Activated CD4-positive, alpha-beta T cell treated with anti-CD3 and anti-CD28 coated beads, Interleukin-2, amount 10 ng/mL, durations not matched to agents 24 days and 14 days (primary cell): ENCODE measurements at places on chromosomes 1 and 21.

GRCh38 chr1:89822109-89822962, 1.5 kb downstream of the LRRC8D start:
- peak; percentile 56 for DNase-seq

DNA sequence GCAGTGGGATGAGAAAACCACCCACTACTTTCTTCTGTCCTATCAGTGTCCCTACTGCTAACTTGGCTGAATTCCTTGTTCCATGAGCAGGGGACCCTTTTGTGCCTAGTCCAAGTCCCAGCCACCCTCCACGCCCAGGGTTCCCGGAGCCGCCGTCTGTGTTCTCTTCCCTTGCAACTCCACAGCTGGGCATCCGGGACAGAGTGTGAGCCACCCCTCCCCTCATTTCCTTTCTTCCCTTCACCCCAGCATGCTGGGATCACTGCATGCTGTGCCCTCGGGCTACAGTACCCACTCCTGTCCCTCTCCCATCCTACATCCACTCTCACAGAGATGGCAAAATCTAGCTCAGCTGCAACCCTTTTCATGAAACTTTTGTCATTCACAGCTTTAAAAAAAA, 44.5 kb downstream of the PGBD5 start:
- no peak for DNase-seq

GRCh38 chr21:14875704-14876523, 188.9 kb downstream of the NRIP1 start:
- no peak for DNase-seq

DNA sequence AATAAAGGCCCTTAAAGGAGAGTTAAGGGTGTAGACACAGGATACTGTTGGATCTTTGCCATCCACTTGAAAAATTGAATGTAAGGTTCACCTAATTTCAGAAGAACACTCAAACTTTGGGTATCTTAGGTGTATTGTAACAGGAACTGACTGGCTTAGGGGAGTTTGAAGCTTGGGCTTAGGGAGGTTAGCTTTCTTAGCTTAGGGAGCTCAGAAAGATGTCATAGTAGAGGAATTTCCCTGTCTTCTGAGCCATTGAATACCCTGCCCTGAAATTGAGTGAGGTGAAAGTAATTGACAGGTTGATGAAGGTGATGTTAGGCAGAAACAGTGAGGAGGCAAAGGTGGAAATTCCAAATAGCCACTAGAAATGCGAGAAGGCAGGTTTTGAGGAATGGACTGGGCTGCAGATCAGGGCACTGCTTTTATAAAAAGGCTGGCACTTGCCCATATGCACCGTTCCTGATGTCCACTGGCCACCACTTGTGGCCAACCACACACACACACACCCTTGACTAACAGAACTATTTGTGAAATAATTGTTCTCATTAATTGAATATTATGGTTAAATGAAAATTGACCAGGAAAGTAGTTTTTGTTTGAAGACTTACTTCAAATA, 16.5 kb downstream of the BACH1 start:
- DNase-seq: no peak

- DNase-seq: no peak
Observed at GRCh38 chr21:32122082-32122481, 156.8 kb downstream of the MIS18A start.

DNA sequence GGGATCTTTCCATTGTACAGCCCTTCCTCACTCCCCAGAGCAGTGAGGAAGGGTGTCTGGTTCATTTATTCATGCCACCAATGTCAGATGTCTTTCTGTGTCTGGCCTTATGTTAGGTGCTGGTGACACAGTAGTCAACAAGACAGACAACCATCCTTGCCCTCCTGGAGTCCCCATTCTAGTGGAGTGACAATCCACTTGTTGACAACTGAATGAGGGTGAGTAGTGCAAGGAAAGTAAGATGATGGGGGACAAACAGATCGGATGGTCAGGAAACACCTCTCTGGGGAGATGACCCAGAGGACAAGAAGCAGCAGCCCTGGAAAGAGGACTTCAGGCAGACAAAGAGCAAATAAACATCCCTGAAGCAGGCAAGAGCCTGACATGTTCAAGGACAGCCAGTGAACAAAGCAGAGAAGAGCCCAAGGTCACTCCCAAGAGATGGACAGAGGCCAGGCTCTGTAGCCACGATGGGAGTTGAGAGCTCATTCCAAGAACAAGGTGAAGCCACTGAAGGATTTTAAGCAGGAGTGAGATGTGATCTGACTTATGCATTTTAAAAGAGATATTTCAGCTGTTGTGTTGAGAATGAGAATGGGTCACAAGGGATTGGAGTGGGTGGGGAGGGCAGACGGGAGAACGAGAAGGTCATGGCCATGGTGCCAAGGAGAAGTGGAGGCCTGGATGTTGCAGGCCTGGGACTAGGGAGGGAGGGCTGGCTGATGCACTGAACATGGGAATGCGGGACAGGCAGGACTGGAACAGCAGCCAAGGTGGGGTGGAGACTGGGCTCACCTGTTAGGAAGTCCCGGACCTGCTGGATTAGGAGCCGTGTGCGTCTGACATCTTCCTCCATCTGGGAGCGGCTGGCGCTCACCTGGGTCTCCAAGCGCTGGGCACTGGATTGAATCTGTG, 30.2 kb downstream of the LAMB3 start:
- DNase-seq: no peak

DNA sequence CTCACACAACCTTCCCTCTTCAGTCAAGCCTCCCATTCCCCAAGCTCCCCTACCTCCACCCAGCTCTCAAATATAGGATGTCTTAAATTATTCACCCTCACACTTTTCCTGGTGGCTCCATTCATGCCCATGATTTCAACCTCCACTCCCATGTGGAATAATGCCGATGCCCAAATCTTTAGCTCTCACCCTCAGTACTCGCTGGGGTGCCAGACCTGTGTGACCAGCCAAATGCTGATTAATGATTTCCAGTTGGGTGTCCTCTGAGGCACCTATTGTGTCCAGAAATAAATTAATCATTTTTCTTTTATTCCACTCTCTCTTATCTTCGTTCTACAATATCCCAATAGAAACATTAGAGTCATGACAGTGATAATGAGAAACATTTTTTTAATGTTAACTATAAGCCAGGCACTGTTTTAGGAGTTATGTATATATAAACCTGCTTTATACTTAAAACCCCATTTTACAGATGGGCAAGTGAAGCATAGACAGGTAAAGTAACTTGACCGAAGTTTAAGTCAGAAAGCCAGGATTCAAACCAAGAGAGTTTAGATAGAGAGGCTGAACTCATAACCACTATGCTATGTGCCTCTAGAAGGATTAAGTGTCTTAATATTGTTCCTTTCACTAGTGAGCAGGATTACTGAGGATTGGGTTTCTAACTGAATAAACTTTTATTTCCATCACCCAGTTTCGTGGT, 209.7 kb downstream of the DUSP10 start:
- DNase-seq: no peak

- DNase-seq: no peak
Observed at GRCh38 chr1:243910607-243911006, 60.6 kb upstream of the AKT3 start.

DNA sequence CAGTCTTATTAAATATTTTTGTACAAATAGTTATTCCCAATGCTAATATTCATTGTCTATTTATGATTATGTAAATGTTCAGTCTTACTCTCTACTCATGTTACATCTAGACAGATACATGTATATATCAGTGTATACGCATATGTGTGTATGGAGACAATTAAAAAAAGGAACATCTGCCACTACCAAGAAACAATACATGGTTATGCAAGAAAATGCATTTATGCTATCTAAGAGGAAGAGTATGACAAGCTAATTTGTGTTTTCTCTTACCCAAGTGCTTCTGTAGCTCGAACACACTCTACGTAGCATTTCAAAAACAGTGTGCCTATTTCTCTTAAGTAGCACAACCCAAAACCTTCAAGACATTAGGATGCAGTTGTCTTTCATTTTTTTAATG, 6.1 kb upstream of the RLF start:
- no peak for DNase-seq

DNA sequence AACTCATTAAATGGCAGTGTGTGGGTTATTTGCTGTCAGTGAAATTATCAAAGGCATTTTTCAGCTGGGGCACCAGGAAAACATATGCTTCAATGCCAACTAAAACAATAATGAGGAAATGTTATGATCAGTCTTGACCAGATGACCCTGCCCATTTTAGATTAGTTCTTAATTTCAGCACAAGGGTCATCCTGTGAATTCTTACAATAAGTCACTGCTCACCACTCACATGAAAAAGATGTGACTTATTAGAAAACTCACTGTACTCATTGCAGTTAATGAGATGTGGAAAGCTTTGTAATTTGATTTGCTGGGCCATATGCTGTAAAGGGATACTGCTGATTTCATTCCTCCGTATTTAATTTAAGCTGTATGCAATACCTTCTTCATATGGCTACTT, 178.5 kb upstream of the LMO4 start:
- no peak for DNase-seq

DNA sequence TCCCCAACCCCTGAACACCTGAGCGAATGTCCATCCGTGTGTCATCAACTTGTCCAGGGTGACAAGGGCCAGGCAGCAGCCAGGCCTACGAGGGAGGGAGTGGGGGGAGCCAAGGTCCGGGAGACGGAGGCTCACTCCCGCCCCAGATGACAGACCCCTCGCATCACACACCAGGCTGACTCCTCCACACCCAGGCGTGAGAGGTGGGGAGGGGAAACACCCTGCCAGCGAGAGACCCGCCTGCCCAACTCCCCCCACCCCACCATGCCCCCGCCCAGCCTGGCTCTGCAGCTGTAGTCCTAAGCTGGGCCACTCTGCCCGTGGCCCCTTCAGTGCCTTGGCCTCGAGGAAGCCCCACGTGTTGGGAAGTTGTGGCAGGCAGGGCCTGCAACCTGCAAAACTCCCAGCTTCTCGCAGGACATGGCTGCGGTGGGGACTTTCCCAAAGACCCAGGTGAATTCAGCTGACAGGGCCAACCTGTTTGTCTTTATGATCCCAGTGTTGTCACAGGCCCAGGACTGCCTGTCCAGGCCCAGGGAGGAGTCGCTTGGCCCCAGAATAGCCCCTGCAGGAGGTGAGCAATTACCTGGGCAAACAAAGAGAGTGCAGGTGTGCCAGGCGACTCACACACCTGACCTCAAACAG, 62.9 kb downstream of the RIPK4 start:
- no peak for DNase-seq

DNA sequence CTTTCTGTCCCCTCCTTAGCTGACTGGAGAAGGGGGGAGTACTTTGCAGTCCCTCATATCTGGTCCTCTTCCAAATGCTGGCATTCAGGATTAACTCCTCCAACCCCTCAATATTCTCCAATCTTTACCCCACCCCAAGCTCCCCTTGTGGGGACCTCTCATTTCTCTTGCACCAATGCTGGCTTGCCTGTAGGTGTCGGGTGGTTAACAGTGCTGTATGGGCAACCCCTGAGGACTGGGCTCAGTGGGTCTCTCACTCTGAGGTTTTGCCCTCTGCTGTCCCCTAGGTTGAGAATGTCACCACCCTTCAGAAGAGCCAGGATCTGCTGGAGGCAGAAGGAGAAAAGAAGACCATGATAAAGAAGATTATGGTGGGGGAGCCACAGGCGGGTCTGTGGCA, 27.0 kb downstream of the MROH7 start:
- no peak for DNase-seq

DNA sequence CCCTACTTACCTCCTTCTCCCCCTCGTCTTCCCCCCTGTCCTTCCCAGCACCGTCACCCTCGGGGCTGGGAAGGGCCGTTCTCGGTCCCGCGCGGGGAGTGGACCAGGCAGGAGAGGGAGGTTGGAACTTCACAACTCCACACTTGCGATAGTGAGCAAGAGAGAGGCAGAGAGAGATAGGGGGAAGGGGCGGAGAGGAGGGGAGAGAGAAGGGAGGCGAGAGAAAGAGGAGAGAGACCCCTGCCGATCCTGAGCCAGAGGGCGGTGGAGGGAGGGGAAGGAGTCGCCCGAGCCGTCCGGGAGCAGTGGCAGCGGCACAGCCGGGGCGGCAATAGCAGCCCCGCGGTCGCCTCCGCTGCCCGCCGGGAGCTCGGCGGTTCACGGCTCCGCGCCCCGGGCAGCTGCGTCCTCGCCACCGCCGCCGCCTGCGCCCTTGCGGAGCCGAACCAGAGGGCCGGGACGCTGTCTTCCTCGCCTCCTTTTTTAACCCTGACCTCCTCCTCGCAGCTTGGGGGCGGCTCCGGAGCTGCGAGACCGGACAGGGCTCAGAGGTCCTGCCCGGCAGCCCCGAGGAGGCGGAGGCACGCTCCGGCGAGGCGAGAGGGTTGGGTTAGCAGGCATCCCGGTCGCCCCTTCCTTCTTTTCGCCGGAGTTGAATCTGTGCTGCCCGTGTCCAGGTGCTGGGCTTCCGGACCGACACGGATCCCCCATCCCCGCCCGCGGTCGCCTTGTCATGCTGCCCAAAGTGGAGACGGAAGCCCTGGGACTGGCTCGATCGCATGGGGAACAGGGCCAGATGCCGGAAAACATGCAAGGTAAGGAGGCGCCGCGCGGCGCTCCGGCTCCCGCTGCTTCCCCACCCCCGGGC, 11.7 kb downstream of the NR5A2 start:
- DNase-seq: peak; percentile 72

GRCh38 chr1:172069534-172069933, 228.2 kb downstream of the DNM3 start:
- no peak for DNase-seq

GRCh38 chr1:225897595-225898514, 8.9 kb upstream of the LEFTY1 start:
- peak; percentile 74 for DNase-seq

DNA sequence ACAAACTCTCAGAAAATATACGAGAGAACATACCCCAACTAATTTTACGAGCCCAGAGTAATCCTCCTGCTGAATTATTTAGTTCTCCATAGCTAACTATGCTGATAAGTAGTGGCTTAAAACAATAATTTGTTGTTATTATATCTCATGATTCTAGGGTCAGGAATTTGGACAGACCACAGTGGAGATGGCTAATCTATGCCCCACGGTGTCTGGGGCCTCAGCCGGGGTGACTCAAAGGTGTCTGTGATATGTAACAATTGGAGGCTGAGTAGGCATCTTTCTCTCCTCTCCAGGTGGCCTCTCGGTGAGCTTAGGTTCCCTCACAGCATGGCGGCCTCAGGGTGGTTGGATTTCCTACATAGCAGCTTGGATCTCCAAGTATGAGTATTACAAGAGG, 35.4 kb upstream of the FOXO6 start:
- no peak for DNase-seq

GRCh38 chr1:53308506-53308905, 19.4 kb downstream of the LRP8 start:
- no peak for DNase-seq

DNA sequence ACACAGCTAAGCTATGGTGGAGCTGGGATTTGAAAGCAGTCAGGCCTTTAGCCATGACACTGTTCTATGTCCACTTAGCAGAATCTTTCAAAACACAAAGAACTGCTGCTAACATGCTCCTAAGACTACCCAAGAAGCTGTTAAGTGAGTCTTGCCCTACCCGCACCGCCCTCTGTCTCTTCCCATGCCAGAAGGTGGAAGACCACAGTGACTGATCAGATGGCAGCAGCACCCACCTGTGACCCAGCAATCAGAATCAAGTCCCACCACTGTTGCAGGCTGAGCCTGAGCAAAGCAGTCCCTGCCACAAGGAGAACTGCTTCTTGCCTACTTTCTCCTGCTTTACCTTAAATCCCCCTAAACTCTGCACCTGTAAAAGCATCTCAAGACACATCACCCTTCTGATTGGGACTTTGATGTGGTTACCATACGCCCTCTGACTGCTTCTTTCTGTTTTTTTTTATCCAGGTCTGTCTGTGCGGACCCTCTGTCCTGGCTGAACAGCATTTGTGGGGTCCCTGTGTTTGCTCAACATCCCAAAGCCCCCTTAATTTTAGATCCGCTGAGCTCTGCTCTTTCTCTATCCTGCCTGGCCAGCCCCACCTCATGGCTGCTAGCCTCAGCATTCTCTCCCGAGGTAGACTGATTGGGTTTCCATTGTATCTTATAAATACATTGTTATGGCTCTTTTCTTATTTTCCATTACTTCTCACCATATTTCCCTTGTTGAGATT, 16.0 kb downstream of the IRF2BP2 start:
- no peak for DNase-seq
